ENCODE measurements at places on chromosomes 5 and 9. TPM values are rescaled to one million over a fixed set of nuclear protein-coding genes. Genes with fewer than 3 reads are reported as not detected.
A peak's percentile ranks its signal among the peaks of the same experiment; 100 is the strongest.

The SPATA31C2 gene
- 0.14 TPM for total RNA-seq

- DNase-seq = no peak
- no peaks in the 10 kb centered on the region for H3K4me1 ChIP-seq
- no peaks in the 10 kb centered on the region for H3K36me3 ChIP-seq
- no peaks in the 10 kb centered on the region for H3K27me3 ChIP-seq
These were observed 10.5 kb upstream of the ARAP3 start for GRCh38 chr5:141692533-141692888.

The RORB gene
- under 0.01 TPM for total RNA-seq

DNA sequence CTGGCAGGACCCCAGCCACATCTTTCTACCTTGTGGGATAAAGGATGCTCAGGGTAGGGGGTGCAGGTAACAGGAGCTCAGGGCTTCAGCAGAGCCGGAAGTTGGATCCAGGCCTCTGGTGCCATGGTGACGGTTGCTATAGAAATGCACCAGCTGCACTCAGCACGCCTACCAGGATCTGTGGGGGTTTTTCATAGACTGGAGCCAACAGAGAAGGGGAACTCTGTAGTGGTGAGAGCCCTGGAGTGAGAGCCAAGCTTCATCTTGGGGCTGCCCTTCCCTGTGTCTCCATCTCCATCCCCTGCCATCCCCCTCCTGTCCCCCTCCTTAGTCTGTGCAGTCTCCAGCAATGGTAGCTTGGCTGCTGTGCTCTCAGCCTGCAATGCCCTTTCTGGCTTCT is 27.5 kb upstream of the BOD1 start:
- H3K36me3 ChIP-seq = no peaks in the 10 kb centered on the region
- no peak overlapping the region for H3K27ac ChIP-seq
- H3K27me3 ChIP-seq = no peaks in the 10 kb centered on the region
- no peak overlapping the region for H3K4me3 ChIP-seq
- DNase-seq = no peak
- no peaks in the 10 kb centered on the region for H3K4me1 ChIP-seq

The ACTL7A gene
- total RNA-seq = not detected

The PIP5K1B gene
- total RNA-seq = 5.6 TPM

DNA sequence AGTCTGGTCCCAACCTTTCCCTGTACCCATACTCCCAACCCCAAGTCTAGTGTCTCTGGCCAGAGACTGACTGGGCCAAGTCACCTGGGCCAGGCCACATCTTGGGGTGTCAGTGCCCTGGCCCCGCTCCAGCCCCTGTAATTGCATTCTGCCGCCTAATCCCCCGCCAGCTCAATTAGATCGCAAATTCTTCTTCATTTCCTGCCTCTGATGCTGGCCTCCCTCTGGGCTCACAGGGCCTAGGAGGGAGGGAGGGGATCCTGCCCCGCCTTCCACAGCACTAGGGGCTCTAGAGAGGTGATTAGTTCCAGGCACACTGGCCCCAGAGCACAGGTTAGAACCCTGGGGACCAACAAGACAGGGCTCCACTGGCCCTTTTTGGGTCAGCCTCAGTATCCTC is 5.5 kb downstream of the CXXC5 start:
- no peak overlapping the region for H3K4me3 ChIP-seq
- peaks cover 4% of the 10 kb centered on the region for H3K4me1 ChIP-seq
- DNase-seq = no peak
- no peaks in the 10 kb centered on the region for H3K36me3 ChIP-seq

- peak overlapping the region; percentile 52 for H3K27ac ChIP-seq
- H3K4me1 ChIP-seq = peaks cover 7% of the 10 kb centered on the region
- no peaks in the 10 kb centered on the region for H3K36me3 ChIP-seq
- no peak overlapping the region for H3K4me3 ChIP-seq
These were observed 29.0 kb upstream of the HMCN2 start for GRCh38 chr9:130236436-130236985.

DNA sequence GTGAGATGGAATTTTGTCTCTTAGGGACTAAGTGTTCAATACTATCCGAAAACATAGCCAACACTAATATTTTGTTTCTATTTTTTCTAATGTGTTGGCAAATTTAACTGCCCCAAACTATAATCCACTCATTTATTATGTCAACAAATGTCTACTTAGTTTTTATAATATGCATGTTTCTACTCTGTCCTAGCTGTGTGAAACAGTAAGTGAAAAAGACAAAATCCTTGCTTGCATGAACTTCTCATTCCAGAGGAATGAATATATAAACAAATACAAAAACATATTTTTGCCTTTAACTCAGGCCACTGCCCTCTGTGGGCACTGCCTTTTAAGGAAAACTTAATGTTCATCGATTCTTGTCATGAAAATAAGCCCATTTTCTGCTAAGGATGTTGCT is 1275.4 kb upstream of the CDH18 start:
- H3K4me3 ChIP-seq = no peak overlapping the region
- H3K27ac ChIP-seq = no peak overlapping the region
- H3K27me3 ChIP-seq = no peaks in the 10 kb centered on the region
- H3K36me3 ChIP-seq = no peaks in the 10 kb centered on the region

The FRRS1L gene
- under 0.01 TPM for total RNA-seq

DNA sequence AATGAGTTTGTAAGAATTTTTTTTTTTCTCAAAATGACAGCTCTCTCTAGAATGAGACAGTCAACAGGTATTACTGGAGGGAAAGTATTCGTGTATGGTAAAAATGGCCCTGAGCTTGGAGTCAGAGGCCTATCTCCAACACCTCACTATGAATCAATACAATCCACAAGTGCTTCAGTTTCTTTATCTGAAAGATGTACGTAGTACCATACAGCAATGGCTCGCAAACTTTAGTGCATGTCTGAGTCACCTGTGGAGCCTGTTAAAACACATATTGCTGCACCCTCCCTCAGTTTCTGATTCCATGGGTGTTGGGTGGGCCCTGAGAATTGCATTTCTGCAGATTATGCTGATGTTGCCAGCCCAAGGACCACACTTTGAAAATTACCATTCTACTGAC is 44.6 kb downstream of the DMRT2 start:
- H3K4me3 ChIP-seq = no peak overlapping the region
- H3K4me1 ChIP-seq = no peaks in the 10 kb centered on the region
- no peaks in the 10 kb centered on the region for H3K27me3 ChIP-seq
- no peak for DNase-seq
- no peak overlapping the region for H3K27ac ChIP-seq

- no peaks in the 10 kb centered on the region for H3K4me1 ChIP-seq
- H3K36me3 ChIP-seq = no peaks in the 10 kb centered on the region
- no peak overlapping the region for H3K4me3 ChIP-seq
- H3K27ac ChIP-seq = no peak overlapping the region
These were observed 60.6 kb downstream of the CAMK4 start for GRCh38 chr5:111284825-111285224.

DNA sequence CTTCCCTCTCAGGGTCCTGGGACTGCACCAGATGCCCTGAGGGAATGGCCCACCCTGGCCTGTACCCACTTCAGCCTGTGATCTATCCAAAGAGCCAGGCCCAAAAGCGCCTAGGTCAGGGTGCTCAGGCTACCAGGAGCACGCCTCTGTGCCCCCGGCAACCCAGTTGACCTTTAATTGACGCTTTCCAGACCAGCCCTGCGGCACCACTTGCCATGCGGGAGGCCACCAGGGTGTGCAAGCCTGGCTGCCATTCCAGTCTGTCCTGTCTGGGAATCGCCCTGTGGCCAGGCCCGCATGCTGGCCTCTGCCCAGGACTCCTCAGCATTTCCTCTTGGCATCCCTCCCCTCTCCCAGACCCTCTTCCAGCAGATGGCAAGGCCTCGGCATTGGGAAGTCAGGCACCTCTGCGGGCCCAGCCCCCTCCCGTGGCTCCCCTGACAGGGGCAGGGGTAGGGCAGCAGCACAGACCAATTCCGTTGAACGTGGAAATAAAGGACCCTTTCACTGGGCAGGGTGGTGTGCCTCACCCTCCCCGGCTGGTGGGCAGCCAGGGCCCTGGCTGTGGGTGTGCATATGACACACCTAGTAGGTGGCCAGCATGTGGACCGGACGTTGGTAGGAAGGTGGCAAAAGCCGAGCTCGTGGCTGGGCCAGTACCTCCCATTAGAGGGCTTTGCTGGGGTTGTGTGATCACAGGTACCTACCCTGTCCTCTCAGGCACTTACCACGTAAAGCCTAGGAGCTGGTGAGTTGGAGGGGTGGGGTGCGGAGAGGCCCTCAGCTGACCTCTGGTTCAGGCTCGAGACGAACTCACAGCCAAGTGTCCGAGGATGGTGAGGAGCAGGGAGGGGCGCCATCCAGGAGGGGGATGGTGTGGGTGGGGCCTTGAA is 3.5 kb upstream of the AIF1L start:
- no peak overlapping the region for H3K4me3 ChIP-seq
- DNase-seq = no peak
- H3K27me3 ChIP-seq = peaks cover 6% of the 10 kb centered on the region
- H3K36me3 ChIP-seq = no peaks in the 10 kb centered on the region
- H3K4me1 ChIP-seq = no peaks in the 10 kb centered on the region

The HSPB3 gene
- total RNA-seq = not detected

- H3K27ac ChIP-seq = no peak overlapping the region
- H3K4me1 ChIP-seq = no peaks in the 10 kb centered on the region
- H3K36me3 ChIP-seq = no peaks in the 10 kb centered on the region
- no peak for DNase-seq
- peaks cover 8% of the 10 kb centered on the region for H3K27me3 ChIP-seq
- H3K4me3 ChIP-seq = peak overlapping the region; percentile 22
These were observed 571 bp downstream of the CNTFR start for GRCh38 chr9:34588671-34589635.

DNA sequence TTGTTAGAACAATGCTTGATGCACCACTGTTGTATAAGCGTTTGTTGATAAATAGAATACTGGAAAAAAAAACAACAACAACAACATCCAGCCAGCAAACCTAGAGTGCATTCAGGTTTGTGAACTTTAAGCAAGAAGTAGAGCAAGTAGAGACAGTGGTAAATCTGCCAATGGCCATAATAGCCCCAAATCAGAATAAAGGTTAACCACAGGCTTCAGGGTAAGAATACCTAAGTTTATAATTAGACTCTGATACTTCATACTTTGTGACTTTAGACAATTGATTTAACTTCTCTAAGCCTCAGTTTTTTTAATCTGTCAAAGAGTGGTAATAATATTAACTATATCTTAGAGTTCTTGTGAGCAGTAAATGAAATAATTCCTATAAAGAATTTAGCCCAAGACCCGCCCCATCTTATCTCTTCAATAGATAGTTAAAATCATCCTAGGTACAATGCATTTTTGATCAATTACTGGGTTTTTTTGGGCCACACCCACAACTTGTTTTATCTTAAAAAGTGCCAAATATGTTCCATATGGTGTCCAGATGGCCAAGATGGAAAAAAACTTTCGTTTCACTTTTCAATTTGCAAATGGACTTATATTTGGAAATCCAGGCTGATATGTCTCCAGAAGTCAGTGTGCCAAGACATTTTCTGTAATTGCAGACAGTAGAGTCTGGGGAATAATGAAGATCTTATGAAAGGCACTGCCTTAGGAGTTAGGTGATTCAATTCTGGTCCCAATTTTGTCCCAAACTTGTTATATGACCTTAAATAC is 24.5 kb upstream of the DPYSL3 start:
- peaks cover 8% of the 10 kb centered on the region for H3K4me1 ChIP-seq
- no peaks in the 10 kb centered on the region for H3K27me3 ChIP-seq

GRCh38 chr5:89129941-89130340 is 247.0 kb upstream of the MEF2C start:
- no peaks in the 10 kb centered on the region for H3K4me1 ChIP-seq
- no peak overlapping the region for H3K27ac ChIP-seq
- no peak overlapping the region for H3K4me3 ChIP-seq

DNA sequence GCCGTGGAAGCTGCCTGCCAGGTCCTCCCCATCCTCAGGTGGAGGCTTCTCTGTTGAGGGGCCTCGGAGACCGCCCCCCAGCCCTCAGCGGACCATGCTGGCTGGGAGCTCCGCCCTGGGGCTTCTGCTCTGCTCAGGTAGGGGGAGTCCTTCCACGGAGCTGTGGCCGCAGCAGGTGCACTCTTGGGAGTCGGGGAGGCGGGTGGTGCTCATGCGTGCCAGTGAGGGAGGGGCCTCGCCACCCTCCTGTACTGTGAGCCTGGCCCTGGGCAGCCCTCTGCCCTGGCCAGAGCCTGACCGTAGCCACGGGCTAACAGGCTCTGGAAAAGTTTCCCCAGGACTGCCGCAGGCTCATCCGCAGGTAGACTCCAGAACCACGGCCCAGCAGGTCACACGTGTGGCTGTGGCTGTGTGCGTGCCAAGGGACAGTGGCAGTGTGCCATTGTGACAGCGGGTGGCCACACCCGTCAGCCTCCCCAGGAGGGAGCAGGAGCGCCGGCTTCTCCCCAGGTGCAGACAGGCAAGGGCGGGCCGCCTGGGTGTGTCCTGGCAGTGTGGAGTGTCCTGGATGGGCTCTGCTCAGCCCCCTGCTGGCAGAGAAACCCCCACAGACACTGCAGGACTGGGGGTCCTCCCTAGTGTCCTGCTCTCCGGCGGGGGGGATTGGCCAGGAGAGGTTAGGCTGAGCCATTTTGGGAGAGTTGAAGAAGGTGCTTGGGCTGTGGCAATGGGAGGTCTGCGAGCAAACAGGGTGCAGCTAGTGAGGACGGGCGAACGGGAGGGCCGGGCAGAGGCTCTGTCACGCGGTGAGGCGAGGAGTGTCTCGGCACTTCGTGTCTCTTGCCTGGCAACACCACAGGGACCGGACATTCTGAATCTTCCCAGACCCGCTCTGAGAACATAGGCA is 29.5 kb downstream of the TPPP start:
- no peaks in the 10 kb centered on the region for H3K27me3 ChIP-seq
- H3K4me1 ChIP-seq = no peaks in the 10 kb centered on the region
- no peak overlapping the region for H3K4me3 ChIP-seq
- no peaks in the 10 kb centered on the region for H3K36me3 ChIP-seq
- no peak overlapping the region for H3K27ac ChIP-seq

GRCh38 chr9:737400-738120 is 103.9 kb upstream of the DMRT1 start:
- no peaks in the 10 kb centered on the region for H3K36me3 ChIP-seq
- peaks cover 9% of the 10 kb centered on the region for H3K4me1 ChIP-seq
- H3K27me3 ChIP-seq = no peaks in the 10 kb centered on the region
- peak overlapping the region; percentile 74 for H3K27ac ChIP-seq
- no peak for DNase-seq

- no peak overlapping the region for H3K4me3 ChIP-seq
- DNase-seq = no peak
- H3K4me1 ChIP-seq = no peaks in the 10 kb centered on the region
- H3K27me3 ChIP-seq = no peaks in the 10 kb centered on the region
These were observed 190.9 kb downstream of the FSTL4 start for GRCh38 chr5:133421394-133421793.

DNA sequence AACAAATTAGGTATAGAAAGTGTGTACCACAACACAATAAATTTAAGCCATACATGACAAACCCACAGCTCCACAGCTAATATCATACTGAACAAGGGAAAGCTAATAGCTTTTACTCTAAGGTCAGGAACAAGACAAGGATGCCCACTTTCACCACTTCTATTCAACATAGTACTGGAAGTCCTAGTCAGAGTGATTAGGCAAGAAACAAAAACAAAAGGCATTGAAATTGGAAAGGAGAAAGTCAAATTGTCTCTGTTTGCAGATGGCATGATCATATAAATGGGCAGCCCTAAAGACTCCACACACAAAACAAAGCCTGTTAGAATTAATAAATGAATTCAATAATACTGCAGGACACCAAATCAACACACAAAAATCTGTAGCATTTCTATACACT is 548.8 kb downstream of the CTNND2 start:
- H3K4me1 ChIP-seq = no peaks in the 10 kb centered on the region
- no peaks in the 10 kb centered on the region for H3K27me3 ChIP-seq
- no peaks in the 10 kb centered on the region for H3K36me3 ChIP-seq
- H3K4me3 ChIP-seq = no peak overlapping the region

- no peaks in the 10 kb centered on the region for H3K4me1 ChIP-seq
- no peaks in the 10 kb centered on the region for H3K36me3 ChIP-seq
- peak overlapping the region; percentile 87 for H3K27ac ChIP-seq
- no peak for DNase-seq
- no peaks in the 10 kb centered on the region for H3K27me3 ChIP-seq
These were observed 32.6 kb upstream of the SPTLC1 start for GRCh38 chr9:92147852-92148180.
